ENCODE measurements at places on chromosomes 7 and 10.

DNA sequence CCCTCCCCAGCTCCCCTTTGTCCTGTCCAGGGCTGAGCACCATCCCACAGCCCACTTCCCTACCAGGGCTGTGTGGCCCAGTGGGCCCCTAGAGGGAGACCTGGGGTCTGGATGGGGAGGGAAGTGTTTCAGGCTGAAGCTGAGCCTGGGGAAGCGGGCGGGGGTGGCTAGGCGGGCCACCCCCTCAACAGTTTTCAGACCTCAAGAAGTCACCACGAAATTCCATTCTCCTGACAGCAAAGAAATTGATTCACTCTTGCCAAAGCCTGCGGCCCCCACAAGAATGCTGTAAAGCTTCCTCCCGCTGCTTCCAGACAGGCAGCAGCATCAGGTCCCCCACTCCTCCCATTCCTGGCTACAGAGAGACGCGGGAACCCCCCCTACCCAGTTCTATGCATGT lies 2.5 kb upstream of the LFNG start:
- DNase-seq = no peak

DNA sequence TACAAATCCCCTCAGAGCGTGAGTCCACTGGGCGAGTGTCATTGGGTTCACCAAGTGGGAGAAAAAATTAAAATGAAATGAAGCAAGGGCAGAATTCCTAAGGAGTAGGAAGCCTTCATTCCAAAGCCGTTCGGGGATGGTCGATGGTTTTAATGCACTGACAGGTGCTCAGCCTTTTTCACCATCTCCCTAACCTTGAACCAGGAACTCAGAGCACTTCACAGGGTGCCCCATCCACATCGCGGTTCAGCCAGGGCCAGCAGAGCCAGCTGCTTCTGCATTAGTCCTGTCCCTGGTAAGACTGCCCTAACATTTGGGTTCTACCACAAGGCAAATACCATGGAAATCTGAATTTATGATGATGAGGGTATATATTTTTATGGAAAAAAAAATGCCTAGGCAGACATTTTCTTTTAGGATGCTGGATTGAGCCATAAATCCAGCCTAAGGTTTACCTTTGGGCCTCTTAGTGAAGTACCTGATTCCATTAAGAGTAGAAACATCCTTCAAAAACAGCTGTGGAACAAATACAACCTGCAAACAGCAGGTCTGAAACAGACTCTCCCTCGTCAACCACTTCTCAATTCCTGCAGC lies 203.5 kb upstream of the RNF32 start:
- DNase-seq = no peak

- DNase-seq = no peak
Measured at GRCh38 chr10:71985542-71986250, 21.5 kb downstream of the CHST3 start.

DNA sequence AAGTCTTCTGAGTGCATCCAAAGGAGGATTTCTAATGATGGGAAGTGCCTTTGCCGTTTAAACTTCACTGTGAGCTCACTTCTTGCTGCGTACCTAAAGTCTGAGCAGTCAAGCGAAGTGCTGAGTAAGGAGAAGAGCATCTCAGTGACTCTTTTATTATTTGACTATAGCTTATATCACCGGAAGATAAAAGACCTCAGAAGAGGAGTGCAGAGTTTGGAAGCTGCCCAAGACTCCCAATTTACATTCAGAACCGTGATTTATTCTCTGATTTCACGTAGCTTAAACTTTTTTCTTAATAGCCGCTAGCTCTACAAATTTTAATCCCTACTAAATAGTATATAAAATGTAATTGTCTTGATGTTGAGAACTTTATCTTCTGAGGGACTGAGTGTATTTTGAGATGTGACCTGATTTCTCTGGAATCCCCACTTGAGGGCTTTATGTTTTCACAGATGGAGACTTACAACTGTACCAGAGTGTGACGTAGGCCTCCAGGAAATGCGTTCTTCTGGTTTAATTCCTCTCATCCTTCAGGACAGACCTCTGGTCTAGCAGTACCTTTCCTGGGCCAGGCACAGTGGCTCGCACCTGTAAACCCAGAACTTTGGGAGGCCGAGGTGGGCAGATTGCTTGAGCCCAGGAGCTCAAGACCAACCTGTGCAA lies 51.1 kb downstream of the CAMK1D start:
- DNase-seq = no peak

- no peak for DNase-seq
Measured at GRCh38 chr10:62000037-62000603, 98.6 kb downstream of the ARID5B start.

DNA sequence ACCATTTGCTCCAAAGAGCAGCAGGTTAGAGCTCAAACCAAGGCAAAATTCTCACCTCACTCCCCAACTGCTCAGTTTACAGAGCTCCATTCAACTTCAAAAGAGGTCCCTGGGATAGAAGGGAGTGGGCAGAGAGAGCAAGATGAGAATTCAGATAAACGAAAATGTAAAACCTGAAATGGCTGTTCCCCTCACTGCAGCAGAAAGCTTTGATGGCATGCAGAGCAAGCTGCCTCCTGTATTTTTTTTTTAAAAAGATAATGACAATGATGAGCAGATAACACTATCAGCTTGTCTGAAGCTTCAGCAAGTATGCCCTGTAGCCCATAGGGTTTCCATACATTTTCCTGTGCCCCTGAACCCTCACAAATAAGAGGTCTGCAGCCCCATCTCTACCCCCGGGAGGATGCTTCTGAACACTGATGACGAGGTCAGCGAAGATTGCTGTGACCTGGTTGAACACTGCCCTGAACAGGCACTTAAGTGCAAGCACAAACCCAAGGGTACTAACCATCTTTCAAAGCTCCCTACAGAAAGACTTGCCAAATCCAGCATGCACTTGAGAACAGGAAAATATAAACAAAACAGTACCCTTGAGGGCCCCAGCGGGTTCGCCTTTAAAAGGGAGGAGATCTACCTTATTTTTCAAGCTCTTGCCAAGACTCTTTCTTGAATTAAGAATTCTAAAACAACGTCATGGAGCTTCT lies 81.3 kb downstream of the GLI3 start:
- DNase-seq = no peak

DNA sequence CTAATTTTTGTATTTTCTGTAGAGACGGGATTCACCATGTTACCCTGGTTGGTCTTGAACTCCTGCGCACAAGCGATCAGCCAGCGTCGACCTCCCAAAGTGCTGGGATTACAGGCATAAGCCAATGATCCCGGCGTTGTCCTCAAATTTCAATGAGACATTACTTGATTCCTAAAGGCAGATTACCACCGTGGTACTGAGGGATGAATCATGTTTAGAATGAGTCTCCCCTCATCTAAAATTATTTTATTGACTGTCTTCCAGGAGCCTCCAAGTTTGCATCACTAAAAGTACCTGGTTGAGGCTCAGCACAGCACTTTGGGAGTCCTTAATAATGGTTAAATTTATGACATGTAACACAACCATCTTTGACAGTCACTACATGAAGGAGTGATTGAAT lies 142.2 kb upstream of the AKR1E2 start:
- no peak for DNase-seq
